ENCODE measurements at places on chromosomes 1 and 21.

GRCh38 chr1:12387641-12388040 lies 157.8 kb downstream of the VPS13D start:
- no peak for DNase-seq

DNA sequence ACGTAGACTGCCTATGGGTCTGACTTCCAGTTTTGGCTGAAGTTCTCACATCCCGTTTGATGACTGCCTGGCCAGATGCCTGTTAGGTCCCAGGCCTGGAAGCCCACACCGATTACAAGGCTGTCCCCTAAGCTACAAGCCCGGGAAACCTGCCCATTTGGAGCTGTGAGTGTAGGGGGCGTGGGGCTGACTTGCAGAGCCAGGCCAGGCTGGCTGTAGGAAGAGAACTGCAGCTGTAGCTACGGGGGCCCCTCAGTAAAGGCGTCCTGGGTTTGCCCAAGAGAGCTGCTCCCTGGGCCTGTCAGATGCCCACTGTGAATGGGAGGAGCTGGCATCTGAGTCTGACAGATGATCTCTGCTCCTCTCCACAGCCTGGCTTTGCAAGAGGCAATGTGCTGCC lies 199.7 kb downstream of the CAMTA1 start:
- DNase-seq, result no peak

- no peak for DNase-seq
These were observed 17.1 kb downstream of the SLAMF7 start for GRCh38 chr1:160755911-160756848.

DNA sequence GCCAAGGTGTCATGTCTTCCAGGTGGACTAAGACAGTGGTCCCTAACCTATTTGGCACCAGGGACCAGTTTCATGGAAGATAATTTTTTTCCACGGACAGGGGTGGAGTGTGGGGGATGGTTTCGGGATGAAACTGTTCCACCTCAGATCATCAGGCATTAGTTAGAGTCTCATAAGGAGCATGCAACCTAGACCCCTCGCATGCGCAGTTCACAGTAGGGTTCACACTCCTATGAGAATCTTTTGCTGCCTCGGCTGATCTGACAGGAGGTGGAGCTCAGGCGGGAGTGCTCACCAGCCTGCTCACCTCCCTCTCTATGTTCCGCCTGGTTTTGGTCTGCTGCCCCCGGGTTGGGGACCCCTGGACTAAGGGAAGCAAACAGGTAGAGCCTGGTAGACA lies 30.9 kb downstream of the LGR6 start:
- no peak for DNase-seq

- DNase-seq, result no peak
These were observed 19.6 kb downstream of the FBXO2 start for GRCh38 chr1:11634365-11635192.

DNA sequence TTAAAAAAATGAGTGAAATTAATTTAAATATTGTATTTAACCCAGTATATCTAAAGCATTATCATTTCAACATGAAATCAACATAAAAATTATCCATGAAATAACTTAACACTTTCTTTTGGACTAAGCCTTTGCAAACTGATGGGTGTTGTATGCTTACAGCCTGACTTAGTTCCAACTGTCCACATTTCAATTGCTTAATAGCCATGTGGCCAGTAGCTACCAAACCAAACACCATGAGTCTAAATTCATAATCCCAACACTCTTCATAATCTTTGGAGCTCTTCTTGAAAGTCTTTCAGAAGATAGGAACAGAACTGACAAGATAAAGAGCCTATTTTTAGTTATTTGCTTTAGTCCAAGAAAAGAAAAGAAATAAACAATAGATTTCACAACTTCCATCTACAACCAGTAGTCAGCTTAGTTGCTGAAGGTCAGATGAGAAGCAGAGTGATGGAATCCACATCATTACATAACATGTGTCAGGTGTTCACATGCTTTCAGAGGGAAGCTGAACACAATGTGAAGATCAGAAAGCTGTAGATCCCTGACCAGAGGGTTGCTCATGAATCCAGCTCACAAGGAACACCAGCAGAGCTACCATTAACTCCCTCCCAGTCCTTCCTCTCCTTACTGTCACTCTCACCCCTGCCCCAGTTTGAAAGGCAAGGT lies 144.0 kb upstream of the ZNF648 start:
- no peak for DNase-seq

DNA sequence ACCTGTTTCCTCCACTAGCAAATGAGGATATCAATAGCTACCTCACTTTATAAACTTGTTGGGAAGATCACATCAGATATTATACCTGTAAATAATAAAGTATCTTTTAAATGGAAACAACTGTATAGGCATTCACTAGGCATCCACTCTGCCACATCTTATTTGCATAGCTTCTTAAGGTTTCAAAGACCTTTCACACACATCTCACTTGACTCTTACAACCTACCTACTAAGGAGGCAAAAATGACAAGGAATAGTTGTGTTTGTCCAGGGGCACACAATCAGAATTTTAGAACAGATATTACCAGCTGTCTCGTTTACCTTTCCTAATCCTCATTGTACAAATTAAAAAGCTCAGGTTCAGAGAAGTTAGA lies 51.5 kb downstream of the VANGL2 start:
- DNase-seq, result no peak

DNA sequence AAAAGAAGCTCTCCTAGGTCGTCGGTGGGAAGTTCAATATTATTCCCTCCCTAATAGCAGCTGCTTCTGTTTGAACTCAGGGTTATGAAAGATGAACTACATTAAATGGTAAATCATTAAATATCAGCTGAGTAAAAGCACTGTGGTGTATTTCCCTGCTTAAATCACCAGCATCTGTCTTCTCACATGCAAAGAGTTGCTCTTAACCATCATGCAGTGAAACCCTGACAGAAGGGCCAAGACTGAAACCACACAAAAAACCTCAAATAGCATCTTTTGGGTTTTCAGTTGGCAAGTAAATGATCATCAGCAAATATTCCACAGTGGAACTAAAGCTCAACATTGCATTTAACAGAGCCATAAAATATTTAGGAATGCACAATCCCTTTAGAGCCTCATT lies 380.0 kb upstream of the ADGRL2 start:
- DNase-seq, result no peak

- DNase-seq, result no peak
These were observed 8.7 kb upstream of the TDRD10 start for GRCh38 chr1:154493276-154493675.

DNA sequence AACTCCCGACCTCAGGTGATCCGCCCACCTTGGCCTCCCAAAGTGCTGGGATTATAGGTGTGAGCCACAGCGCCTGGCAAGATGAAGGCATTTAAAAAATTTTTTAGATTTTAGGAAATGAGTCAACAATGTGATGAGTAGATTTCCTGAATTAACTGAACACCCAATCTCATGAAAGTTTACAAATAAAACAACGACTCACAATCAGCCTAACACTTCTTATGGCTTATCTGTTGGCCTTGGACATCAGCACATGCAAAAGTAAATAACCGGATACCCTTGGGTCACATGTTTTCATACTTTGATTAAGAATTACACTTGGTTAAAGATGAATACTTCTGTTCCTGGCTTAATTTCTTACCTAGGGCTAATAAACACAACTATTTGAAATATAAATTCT lies 3.0 kb downstream of the GNG12 start:
- peak; percentile 63 for DNase-seq

GRCh38 chr1:51920130-51920529 lies 41.6 kb upstream of the NRDC start:
- no peak for DNase-seq

DNA sequence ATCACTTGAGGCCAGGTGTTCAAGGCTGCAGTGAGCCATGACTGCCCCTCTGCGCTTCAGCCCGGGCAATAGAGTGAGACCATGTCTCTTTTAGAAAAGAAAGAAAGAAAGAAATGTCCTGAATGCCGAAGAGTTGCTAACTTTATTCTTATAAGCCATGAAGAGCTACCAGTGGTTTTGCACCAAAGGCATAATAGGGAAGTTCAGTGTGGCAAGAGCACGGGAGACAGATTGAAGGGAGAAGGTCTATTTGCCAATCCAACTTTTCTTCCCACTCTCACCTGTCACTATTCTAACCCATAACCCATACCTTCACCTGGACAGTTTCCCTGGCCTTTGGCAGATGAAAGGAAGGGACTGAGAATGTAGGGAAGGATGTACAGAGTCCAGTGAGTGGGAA lies 4.4 kb upstream of the PEA15 start:
- DNase-seq, result no peak

- peak; percentile 10 for DNase-seq
These were observed 177.3 kb upstream of the LYPLAL1 start for GRCh38 chr1:218996362-218996761.

DNA sequence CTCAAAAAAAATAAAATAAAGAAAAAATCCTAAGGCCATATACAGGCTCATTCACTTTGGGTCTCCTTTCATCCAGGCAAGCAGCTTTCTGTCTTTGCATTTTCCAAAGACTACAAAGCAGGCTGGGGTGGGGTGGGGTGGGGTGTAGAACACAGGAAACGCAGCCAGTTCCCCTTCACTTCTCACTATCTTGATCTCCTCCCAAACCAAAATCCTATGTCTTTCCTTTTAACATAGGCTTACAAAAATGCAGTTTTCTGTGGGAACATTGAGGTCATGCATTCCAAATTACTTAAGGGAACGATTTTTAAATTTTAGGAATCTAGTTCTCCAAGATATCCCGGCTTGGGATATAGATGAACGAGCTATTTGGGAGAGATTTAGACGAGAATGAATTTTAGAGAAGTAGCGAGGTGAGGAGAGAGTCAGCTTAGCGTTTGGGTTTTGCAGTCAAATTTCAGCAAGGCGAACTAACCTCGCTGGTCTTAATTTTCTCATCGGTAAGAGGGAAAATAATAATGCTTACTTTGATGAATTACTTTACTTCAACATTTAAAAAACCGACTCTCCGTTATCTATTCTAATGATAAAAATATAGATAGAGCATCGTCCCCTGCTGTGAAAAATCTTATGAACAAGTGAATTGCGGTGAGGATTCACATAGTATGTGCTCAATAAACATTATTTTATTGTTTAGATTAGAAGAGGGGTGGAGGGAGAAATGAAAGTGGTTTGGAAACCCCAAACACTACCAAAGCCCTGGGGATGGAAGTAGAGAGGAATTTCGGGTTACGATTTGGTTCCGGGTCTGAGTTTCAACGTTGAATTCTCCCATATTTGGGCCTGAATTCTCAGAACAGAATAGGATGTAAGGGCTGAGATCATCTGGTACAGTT lies 735 bp upstream of the STX12 start:
- no peak for DNase-seq

- no peak for DNase-seq
These were observed 7.0 kb upstream of the CELSR2 start for GRCh38 chr1:109242387-109242786.

Measured in iris pigment epithelial cell (primary cell).